ENCODE measurements at places on chromosomes 16 and 17. TPM values are rescaled to one million over a fixed set of nuclear protein-coding genes. Genes with fewer than 3 reads are reported as not detected.

KRT33A gene
- total RNA-seq: not detected

SRCIN1 gene
- not detected for total RNA-seq

MMP28 gene
- 1.4 TPM for total RNA-seq

TAT gene
- not detected for total RNA-seq

SLC16A3 gene
- 74.1 TPM for total RNA-seq

TMEM235 gene
- total RNA-seq: not detected

TM4SF5 gene
- not detected for total RNA-seq

CRHR1 gene
- not detected for total RNA-seq
